Breast epithelium (tissue), 4 donors: ENCODE measurements at places on chromosomes 4 and X. TPM values are rescaled to one million over a fixed set of nuclear protein-coding genes. Genes with fewer than 3 reads are reported as not detected.

The KLHL8 gene
- total RNA-seq = 14.2 TPM

The CT83 gene
- not detected for total RNA-seq

The ARR3 gene
- not detected for total RNA-seq

The CTAG1A gene
- total RNA-seq = 2.3 TPM

The NAA11 gene
- total RNA-seq = not detected

The TIMM8A gene
- 4.6 TPM for total RNA-seq

The GPC3 gene
- total RNA-seq = 29.7 TPM

The L1CAM gene
- total RNA-seq = 0.66 TPM

The IL21 gene
- not detected for total RNA-seq

The POU4F2 gene
- not detected for total RNA-seq

The RIPPLY1 gene
- total RNA-seq = not detected

The SYP gene
- 1.0 TPM for total RNA-seq

The SMPX gene
- not detected for total RNA-seq

The SLC25A43 gene
- total RNA-seq = 16.3 TPM

The MAGEB17 gene
- total RNA-seq = not detected

The DCAF12L1 gene
- not detected for total RNA-seq

The CITED1 gene
- total RNA-seq = 0.32 TPM

The GDI1 gene
- 97.3 TPM for total RNA-seq

The SERPINA7 gene
- total RNA-seq = not detected

The TMEM35A gene
- 0.33 TPM for total RNA-seq

The HPGD gene
- 9.8 TPM for total RNA-seq

The MPP1 gene
- total RNA-seq = 55.4 TPM
